Omental fat pad (tissue), 4 donors: ENCODE measurements at places on chromosomes 7 and 10.

DNA sequence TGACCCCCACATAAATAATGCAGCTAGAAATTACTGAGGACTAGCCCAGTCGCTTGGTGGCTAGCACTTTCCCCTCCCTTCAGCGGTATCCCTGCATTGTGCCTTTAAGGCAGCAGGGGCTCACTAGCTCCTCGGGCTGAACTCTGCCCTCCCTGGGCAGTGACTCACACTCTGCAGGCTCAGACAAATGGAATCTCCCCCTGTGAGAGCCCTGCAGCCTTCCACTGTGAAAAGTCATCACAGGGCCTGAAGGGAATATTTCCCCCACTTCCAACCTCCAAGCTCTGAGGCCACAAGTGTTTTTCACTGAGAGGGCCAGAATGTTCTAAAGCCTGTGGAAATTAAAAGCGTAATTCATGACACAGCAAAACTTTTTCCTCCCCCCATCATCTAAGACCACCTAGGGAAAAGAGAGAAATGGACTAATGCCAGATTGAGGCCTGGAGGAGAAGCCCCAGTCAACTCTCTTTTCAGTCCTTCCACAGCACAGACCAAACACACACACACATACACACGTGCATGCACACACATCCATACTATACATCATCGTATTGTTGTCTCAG lies 93.6 kb upstream of the COL1A2 start:
- DNase-seq: peak; percentile 48

DNA sequence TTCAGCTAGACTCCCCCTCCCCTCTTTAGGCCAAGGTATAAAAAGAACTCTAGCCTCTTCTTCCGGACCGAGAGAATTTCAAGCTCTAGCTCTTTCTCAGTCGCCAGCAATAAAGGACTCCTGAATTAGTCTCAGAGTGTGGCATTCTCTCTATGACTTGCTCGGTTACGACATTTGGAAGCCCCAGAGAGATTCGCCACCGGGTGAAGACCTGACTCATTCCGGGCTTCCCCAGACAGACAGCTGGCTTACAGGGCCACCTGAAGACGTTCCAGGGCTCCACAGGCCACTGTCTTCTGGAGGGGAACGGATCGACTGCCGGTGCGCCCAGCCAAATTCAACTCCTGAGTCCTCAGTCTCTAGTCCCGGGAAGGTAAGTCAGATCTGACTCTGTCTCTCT lies at the start of gene AKR1B15:
Gene AKR1B15 (plus strand): TSS at position 234 of the 400 bp plus-strand sequence. CDS start 15,510 bp downstream, outside the sequence.
- no peak for DNase-seq

DNA sequence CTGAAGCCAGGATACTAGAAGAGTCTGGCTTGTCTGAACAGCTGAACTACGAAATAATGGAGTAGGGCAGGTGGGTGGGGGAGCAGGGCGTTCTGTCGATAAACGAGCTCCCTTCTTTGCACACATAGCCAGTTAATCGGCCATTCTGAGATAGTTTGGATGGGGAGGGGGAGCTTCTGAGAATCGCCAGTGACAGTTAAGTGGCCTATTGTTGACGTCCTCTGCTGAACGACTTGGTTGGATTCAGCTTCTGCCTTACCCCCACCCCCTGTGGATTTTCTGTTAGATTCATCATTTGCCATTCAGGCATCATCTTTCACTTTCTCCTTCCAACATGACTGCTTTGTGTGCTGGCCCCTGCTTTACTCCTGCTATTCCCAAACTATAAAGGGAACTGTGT lies 520 bp downstream of the CPA5 start:
- DNase-seq: no peak

DNA sequence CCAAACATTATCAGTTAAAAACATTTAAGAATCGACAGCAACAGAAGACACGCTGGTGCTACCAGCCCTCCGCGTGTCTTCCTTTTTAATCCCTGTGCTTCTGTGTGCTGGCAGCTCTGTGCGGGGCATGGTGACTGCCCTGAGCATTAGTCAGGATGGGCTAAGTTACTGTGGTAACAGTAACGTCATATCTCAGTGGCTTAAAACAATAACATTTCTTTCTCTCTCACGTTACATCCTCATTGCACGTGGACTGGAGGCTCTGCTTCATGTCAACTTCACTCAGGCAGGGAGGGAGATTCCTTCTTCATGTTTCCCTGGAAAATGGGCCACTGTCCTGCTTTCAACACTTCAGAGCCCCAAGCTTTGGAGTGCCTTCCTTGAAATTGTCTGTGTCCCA lies 378.5 kb downstream of the CCSER2 start:
- no peak for DNase-seq

- DNase-seq: no peak
Observed at GRCh38 chr7:43077732-43078391, 34.6 kb upstream of the HECW1 start.

DNA sequence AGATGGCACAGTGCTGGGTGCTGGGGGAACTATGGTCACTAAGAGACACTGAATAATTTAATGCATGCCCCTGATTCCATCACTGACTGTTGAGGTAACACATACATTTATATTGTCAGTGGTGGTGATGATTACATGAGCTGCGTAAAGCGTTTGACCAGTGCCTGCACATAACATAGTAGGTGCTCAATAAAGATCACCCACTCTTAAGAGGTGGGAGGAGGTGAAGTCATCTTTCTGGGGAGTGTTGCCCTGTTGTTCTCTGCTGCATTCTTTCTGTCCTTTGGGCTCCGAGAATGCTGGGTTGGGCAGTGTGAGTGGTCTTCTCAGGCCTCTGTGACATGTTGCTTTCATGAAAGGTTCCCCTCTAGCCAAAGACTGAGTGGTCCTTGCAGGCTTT lies 68.0 kb downstream of the TCF7L2 start:
- no peak for DNase-seq

GRCh38 chr10:58280477-58280876 lies 11.5 kb downstream of the CISD1 start:
- DNase-seq: no peak

- no peak for DNase-seq
Observed at GRCh38 chr7:51318886-51319579, 2.4 kb upstream of the COBL start.

DNA sequence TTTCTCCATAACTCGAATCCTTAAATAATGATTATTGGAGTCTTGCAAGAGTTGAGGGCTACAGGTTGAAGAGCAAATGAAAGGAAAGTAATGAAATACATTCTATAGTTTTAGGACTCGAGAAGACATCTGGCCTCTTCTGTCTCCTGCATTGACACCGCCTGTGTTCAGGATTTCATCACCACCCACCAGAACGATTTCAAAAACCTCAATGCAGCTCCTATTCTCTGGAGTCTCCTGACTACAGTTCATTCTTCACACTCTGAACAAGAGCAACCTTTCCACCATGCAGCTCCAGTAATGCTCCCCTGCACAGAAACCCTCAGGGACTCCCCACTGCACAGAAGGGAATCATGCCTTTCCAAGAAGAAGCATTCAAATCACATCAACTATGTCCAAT lies 5.5 kb downstream of the IL15RA start:
- DNase-seq: no peak

DNA sequence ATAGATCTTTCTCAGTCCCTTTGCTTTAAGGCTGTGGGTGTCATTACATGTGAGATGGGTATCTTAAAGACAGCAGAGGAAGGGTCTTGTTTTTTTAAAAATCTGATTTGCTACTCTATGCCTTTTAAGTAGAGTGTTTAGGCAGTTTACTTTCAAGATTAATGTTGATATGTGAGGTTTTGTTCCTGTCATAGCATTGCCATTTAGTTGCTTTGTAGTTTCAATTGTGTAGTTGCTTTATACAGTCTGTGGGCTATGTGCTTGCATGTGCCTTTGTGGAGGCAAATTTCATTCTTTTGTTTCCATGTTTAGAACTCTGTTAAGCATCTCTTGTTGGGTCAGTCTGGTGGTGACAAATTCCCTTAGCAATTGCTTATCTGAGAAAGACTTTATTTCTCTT lies 54.6 kb downstream of the ZNF783 start:
- no peak for DNase-seq

DNA sequence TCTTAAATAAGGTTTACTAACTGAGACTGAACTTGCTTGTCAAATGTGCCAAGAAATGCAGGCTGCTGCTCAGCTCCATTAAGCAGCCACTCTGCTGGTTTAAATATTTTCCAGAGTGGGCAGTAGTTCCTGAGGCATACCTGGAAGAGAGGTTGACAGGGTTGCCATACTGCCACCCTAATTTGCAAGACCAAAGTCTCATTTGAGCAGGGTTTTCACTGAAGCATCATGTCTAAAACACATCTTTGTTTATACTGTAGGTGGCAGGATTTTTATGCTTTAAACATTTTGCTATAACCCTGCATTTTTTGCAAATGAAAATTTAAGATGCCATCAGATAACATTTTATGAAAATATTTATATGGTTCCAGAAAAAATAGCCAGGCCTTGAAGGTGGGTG lies 618.0 kb upstream of the LRRTM3 start:
- DNase-seq: no peak

- DNase-seq: no peak
Observed at GRCh38 chr7:74202841-74203556, 6.8 kb upstream of the LAT2 start.

GRCh38 chr7:139772873-139773272 lies 4.9 kb downstream of the HIPK2 start:
- no peak for DNase-seq

DNA sequence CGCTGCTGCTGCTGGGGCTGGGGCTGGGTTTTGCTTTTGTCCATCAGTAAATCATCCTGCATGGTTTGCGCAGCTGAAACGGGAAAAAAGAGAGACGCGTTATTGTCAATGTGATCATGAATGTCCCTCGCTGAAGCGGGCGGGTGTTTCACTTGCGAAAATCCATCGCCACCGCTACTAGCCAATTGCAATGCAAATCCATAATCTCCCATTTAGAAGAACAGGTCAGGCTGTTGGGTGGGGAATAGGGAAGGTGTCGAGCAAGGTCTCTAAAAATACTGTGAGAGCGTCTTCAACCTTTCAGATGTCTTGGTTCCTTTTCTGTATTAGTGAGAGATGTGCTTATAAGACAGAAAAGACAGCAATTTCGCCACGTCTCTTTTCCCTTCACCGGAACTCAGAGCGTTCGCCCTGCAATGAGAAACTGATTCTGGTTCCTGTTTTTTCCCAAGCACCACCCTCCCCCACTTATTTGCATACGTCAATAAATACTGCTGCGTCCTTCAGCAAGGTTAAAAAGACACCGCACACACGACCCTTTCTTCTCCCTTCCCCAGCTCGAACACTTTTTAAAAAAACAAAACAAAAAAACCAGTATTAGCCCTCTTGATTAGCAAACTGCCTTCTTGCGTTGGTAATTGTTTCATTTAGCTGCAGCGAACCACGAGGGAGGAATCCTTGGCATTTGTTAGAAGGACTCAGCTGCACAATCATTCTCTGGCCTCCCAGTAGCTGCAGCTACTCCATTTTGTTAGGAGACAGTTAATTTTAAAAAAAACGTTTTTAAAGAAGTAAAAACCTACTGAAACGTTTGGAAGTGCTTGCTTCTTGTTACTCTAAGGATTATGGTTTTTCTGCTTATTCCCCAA lies 50.4 kb downstream of the CPEB3 start:
- DNase-seq: no peak

DNA sequence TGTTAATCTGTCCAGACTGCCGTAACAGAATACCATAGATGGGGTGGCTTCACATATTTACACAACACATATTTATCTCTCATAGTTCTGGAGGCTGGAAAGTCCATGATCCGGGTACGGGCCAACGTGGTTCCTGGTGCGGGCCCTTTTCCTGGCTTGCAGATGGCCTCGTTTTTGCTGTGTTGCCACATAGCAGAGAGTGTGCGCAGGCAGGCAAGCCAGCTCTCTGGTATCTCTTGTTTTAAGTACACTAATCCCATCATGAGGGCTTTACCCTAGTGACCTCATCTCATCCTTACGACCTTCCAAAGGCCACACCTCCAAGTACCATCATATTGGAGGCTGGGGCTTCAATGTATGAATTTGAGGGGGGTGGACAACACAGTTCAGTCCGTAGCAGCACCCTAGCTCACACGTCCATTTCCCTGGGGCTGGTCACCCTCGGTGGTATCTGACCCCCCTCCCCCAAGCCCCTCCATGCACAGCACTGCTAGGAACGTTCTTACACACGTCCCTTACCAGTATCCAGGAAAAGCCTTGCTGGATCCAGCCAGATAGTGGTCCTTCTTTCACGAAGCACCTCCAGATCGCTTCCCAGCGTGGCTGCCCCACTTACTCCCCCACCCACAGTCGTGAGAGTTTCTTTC lies 21.5 kb downstream of the CUX1 start:
- no peak for DNase-seq

DNA sequence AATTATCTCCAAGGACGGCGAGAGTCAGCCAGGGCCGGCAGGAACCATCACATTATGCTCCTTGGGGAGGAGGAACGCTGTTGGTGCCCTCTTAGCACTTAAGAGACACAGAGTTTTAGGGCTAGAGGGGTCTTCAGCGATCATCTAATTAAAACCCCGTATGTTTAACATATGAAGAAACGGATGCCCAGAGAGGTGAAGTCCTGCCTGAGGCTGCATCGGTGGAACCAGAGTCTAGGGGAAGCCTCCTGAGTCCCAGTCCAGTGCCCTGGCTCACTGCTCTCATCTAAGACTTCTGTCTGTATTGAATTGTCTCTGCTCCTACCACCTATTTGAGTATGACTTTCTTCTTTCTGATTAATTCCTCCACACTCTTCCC lies 688 bp upstream of the ABCB4 start:
- no peak for DNase-seq

- no peak for DNase-seq
Observed at GRCh38 chr7:144588559-144589051, 185.1 kb upstream of the NOBOX start.

GRCh38 chr10:127151541-127151940 lies 44.9 kb downstream of the INSYN2A start:
- DNase-seq: no peak

- no peak for DNase-seq
Observed at GRCh38 chr10:129744134-129745111, 219.7 kb downstream of the EBF3 start.

- DNase-seq: no peak
Observed at GRCh38 chr7:30887464-30887872, 24.2 kb upstream of the AQP1 start.

- DNase-seq: no peak
Observed at GRCh38 chr10:116809483-116810119, 39.7 kb upstream of the ENO4 start.

DNA sequence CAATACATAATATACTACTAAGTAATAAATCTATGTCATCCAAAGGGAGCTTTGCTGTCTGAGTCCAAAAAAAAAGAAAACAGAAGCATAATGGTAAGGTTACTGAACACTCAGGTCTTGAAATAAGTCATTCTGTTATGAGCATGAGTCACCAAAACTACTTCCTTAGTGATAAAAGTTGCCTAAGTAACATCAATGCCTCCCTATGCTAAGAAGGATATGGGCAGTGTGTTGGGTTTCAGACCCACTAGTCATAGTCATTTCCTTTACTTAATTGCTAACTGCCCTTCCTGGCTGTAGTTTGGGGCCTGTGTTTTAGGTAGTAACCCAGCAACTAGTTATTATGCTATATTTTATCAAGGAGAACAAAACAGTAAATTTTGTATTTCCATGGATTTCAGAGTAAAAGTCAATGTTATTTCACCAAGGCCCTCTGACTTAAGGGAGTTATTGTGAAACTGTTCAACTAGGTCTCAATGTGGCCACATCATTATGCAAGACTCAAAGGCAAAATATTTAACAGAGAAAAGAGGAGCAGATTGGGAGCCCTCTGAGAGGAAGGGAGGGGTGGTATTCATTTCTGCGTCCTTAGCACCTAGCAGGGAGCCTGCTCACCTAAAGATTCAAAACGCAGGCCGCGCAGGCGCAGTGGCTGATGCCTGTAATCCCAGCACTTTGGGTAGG lies 11.7 kb upstream of the VIM start:
- no peak for DNase-seq

GRCh38 chr7:45193828-45194227 lies 36.2 kb downstream of the RAMP3 start:
- no peak for DNase-seq
